ENCODE measurements at places on chromosomes 3 and 15. TPM values are rescaled to one million over a fixed set of nuclear protein-coding genes. Genes with fewer than 3 reads are reported as not detected.

DLEC1 gene
- polyA plus RNA-seq = 0.55 TPM

PFN2 gene
- polyA plus RNA-seq = 454 TPM

CCDC39 gene
- polyA plus RNA-seq = 5.4 TPM

BDH1 gene
- 44.2 TPM for polyA plus RNA-seq

HRG gene
- 2.2 TPM for polyA plus RNA-seq

GAP43 gene
- 0.37 TPM for polyA plus RNA-seq

ZNF106 gene
- 50.6 TPM for polyA plus RNA-seq

BOC gene
- polyA plus RNA-seq = 18.9 TPM

PCLAF gene
- 37.3 TPM for polyA plus RNA-seq

SKOR1 gene
- 0.25 TPM for polyA plus RNA-seq

- DNase-seq = peak; percentile 63
These were observed 29.5 kb upstream of the VEPH1 start for GRCh38 chr3:157532529-157533297.

- no peak for DNase-seq
These were observed 53.4 kb downstream of the FILIP1L start for GRCh38 chr3:100060685-100061484.

DNA sequence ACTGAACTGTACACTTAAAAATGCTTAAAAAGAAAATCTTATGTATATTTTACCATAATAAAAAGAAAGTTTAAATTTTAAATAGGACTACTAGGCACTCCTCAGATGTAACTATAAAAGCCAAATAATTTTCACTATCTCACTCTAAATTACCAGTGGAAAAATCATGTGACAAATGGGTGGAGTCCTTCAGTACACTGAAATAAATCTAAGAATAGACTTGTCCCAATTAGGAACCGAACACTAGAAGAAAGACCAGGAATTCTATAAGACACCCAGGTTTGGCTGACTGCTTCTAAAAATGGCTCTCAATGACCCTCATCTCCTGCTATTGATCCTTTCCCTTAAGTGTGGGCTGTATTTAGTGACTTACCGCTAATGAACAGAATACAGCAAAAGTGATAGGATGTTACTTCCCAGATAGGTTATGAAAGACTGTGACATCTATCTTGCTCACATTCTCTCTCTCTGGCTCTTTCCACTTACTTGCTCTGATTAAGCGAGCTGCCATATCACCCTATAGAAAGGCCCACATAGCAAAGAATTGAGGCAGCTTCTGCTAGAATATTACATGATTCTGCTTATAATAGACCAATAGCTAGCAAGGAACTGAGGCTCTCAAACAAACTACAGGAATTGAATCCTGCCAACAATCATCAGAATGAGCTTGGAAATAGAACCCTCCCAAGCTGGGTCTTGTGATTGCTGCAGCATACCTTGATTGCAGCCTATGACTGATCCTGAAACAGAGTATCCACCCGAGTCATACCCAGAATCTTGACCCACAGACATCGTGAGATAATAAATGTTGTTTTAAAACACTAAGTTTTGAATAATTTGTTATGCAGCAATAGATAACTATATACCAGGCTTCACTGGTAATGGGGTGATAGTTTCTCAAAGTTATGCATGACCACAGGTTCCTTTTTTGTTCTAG, 16.9 kb downstream of the TTBK2 start:
- DNase-seq = no peak

DNA sequence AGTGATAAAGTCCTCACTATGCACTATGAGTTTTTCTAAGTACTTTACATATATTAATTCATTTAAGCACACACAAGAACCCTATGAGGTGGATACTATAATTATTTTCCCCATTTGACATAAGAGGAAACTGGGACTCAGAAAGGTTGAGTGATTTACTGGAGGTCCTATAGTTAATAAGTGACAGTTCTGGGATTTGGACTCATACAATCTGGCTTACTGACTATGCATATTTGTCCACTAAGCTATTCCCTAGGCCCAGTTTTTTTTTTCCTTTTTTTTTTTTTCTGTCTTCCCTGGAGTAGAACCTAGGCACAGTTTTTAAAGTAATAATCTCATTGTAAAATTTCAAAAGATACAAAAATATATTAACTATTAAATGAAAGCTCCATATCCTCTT, 6.3 kb upstream of the RTP2 start:
- no peak for DNase-seq

DNA sequence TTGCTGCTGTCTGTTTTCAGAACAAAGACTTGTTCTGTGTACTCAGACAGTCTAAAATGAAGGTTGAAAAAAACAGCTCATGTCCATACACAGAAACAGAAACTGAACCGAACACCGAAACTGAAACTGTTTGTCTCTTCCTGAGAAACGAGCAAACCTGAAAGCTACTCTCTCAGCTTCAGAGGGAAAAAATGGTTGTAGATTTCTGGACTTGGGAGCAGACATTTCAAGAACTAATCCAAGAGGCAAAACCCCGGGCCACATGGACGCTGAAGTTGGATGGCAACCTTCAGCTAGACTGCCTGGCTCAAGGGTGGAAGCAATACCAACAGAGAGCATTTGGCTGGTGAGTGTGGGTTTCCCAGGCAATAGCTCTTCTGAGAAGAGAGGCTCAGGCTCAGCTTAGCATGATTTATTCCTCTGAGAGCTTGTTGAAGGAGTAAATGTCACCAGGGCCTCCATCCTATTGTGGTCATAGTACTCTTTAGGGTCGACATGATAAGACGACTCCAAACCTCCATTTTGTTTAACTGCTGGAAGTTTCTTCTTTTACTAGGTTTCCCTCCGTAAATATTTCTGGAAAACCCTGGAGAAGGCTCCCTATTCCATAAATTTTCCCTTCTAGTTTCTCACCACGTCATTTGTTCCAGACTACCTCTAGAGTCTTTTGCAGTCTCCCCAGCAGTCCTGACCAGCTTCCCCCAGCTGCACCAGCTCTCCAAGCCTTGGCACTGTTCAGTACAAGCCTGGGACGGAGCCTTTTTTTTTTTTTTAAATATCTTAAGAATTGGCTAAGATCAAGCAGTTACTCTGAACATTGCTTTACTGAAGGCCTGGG, at the start of gene RTP4:
Gene RTP4 (plus strand): TSS at position 135 of the 838 bp plus-strand sequence. CDS start 57 bp downstream, at position 192.
- DNase-seq = no peak

DNA sequence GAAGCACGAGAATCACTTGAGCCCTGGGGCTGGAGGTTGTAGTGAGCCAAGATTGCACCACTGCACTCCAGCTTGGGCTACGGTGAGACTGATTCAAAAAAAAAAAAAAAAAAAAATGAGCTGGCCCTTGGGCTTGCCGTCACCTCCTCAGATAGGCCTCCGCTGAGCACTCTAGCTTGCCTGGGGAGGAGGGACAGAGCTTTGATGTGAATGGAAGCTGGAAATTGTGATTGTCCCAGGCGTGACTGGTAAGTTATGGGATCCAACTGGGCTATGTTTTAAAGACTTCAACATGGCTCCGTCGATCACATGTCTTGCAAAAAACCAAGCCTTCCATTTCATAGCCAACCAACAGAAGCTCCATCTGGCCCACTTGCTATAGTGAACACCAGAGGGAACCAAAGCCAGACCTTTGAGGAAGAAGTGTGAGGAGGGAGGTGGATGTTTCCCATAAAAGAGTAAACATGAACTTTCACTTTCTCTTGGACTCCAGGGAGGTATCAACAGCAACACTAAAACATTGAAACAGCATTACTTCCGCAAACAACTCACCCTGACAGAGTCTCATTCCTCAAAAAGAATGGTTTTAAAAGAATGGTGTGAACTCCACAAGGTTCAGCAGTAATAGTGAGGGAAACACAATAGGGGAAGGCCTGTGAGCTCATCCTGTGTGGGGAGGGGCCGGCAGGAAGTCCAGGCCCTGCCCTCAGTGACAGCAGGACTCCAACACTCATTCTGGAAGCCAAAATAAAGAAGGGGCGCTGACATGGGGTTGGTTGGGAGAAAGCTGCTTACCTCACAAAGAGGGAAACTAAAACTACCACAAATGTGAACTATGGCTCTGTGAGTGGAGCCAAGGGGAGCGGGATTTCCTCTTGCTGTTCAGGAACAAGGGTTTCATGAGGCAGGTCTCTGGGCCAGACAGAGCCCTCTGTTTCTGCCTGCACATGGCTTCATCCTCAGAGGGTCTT, 59.2 kb upstream of the IL12A start:
- peak; percentile 23 for DNase-seq

DNA sequence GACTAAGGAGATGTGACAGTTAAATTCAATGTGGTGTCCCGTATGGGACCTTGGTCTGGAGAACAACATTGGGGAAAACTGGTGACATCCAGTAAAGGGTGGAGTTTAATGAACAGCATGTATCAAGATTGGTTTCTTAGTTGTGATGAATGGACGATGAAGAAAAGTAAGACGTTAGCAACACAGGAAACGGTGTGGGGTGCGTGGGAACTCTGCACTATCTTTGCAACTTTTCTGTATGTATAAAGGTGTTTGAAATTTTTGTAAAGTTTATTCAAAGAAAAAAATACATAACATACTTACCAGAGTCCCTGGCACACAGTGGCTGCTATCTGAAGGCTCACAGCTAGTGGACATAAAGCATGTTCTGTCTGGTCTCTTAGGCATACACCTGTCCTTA, 6.1 kb upstream of the CCDC174 start:
- no peak for DNase-seq

DNA sequence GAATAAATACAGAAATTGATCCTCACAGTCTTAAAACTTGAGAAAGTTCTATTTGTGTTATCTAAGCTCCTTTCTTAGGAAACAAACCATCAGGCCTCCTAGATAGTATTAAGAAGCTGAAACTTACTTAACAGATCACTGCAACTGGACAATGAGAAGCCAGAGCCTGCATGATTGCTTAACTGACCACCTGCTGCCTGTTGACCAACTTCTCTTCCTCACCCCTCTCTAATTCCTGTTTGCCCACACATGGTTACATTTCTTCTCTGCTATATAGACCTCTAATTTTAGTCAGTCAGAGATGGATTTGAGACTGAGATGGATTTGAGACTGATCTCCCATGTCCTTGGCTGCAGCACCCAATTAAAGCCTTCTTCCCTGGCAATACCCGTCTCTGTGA, 13.5 kb downstream of the CCPG1 start:
- no peak for DNase-seq

GRCh38 chr15:58179741-58180381, 41.7 kb downstream of the AQP9 start:
- DNase-seq = no peak

GRCh38 chr15:47857776-47858167, 140.5 kb downstream of the SEMA6D start:
- no peak for DNase-seq
